ENCODE measurements at places on chromosomes 2 and 18.

DNA sequence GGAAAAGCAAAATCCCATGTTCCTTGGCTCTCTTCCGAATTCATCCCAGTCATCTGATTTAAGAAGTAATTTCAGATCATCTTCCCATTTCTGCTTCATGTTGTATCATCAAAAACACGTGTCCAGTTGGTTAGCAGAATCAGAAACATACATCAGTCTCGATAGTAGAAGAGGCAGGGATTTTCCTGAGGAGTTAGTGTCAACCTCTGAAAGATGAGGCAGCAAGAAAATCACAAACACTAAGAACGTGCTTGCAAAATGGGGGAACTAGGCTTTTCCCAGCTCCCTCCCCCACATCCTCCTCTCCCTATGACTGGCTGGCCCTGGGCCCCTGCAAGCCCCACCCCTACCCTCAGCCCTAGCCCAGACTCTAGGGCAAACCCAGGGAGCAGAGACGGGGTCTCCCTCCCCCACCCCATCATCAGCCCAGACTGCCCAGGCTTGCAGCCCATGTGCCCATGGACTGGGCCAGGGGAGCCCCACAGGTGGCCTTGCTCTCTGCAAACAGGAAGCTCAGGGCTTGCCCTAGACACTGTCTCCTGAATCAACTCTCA lies 161.0 kb upstream of the ID2 start:
- DNase-seq, result no peak

DNA sequence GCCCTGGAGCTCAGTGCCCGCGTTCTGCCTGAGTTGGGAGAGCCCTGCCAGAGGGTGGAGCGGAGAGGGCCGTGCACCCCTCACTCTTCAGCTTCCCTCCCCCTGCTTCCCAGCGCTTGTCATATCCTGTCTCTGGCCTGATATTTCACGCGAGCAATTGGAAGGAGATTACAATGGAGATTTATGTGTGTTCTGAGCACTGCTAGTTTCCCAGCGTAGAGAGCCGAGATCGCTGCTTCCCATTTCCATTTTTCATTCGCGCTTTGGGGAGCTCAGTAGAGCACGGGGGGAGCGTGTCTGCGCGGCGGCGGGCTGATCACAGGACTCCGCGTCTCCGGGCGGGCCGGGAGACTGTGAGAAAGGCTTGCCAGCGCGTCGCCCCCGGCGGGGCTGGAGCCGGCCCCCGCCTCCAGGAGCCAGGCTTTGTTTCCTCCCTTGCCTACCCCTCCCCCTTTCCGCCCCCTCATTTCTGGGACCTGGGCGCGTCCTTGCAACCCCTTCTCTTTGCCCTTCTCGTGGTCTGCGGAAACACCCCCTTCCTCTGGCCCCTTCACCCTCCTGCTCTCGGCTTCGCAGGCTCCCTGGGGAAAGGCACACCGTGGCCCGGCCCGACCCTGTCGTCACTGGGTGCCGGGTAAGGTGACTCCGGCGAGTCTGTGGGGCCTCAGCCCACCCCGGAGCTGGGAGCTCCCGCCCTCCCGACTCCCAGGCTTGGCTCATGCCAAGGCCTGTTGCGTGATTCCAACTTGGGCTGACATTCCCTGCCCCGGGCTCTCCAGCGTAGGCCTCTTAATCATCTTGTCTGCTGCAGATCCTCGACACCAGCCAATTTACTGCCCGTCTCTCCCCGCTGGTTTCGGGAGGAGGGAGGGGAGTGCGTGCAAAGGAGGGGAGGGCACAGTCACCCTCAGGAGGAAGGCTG lies 5.8 kb downstream of the DLX2 start:
- DNase-seq, result no peak

DNA sequence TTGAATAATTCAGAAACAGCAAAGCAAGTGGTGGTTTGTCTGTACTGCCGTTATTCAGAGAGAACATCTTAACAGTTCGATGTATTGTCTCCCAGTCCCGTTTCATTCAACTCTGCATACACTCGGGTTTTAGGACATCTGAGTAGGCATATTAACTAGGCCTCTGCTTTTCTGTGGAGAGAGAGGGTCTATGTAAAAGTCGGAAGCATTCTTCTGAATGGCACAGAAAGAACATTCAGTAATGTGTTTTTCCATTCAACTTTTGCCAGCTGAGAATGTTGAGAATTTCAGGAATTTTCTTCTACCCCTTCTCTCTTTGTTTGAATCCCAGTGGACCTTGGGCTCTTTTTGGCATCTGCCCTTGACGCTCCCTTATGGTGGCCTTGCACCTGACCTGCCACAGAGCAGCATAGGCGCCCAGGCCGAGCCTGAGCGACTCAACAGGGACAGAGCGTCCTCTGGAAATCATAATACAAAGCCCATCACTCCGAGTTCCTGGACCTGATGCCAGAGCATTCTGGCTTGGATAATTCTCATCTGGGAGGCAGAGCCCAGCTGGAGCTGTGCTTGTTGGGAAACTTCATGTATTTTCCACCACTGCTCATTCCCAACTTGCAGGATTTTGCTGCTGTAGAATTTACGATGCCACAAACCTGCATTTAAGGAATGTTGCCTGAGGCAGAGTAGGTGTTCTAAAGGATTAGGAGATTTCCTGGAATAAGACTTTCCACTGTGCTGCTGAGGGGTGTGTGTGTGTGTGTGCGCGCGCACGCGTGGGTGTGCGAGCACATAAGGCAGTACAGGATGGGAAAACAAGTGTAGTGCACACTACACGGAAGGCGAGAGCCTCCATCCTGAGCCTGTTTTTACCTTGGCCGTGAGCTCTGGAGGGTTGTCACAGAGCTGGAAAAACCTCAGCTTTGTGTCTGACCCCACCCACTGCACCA lies 77.2 kb upstream of the TXNDC2 start:
- DNase-seq, result no peak

DNA sequence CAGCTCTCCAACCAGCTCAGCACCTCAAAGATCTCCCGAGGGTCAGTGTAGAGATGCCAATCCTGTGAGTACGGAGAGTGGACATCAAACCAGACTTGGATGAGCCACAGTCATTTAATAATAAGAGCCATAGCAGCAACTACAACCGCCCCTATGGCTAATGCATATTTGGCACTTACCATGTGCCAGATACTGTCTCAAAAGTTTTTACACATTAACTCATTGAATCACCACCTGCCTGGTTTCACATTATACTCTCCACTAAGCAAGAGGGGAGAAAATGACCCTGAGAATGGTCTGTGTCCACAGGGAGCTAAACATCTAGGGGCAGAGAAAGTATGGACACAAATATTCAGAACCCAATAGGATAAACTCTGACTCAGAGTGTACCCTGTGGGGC lies 2.6 kb downstream of the CNPPD1 start:
- no peak for DNase-seq

GRCh38 chr2:213015387-213016165 lies 135.8 kb downstream of the IKZF2 start:
- DNase-seq, result no peak

GRCh38 chr2:220178991-220179695 lies 551.7 kb downstream of the SLC4A3 start:
- no peak for DNase-seq

DNA sequence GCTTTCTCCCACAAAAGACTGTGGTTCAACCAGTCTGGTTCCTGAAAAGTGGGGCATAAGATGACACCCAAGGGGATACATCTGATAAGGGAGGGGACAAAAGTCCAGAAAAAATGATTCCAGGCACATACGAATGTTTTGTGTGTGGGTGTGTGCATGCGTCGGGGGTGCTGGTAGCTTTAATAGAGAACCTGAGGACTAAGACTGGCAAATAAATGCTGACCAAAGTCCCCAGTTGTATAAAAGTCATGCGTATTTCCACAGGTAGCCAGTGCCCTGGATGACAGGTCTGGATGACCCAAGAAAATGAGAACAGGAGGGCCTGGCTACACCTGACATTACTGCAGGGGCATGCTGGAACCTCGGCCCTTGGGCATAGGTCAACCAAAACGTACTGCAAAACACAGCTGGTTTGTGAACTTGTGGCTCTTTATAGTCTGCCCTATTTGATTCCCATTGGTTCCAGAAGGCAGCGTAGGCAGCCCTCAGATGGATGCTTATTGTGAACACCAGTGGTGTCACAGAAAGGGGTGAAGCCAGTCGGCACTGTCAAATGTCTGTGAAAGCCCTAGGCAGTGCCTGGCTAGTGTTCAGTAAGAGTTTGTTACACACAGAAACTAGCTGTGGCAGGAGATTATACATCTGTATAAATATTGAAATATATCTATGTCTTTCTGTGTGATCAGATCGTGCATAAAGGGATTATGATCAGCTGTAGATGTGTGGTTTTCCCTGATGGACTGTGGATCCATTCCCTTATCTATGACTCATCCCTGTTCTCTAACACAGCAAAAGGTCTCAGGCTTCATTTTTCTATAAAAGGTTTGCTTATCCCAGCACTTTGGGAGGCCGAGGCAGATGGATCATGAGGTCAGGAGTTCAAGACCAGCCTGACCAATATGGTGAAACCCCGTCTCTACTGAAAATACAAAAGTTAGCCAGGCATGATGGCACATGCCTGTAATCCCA lies 58.3 kb downstream of the INSIG2 start:
- DNase-seq, result no peak

DNA sequence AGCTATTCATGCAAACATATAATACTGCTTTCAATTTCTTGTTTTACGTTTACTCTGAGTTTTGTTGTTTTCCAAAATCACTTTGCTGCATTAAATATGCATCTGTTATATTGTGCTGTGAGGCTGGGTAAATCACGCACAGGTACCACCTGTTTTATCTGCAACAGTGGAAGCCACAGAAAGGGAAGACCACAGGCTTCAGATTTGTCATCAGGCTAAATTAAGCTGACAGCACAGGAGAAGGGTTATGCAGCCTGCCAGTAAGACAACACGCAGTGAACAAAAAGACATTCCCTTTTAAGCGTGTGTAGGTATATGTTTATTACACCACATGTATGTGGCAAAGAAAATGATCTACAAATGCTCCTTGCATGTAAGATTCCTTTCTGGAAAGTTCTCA lies 38.2 kb downstream of the ZNF516 start:
- DNase-seq, result no peak

- DNase-seq, result no peak
These were observed 66.2 kb downstream of the MAIP1 start for GRCh38 chr2:200021449-200022114.

DNA sequence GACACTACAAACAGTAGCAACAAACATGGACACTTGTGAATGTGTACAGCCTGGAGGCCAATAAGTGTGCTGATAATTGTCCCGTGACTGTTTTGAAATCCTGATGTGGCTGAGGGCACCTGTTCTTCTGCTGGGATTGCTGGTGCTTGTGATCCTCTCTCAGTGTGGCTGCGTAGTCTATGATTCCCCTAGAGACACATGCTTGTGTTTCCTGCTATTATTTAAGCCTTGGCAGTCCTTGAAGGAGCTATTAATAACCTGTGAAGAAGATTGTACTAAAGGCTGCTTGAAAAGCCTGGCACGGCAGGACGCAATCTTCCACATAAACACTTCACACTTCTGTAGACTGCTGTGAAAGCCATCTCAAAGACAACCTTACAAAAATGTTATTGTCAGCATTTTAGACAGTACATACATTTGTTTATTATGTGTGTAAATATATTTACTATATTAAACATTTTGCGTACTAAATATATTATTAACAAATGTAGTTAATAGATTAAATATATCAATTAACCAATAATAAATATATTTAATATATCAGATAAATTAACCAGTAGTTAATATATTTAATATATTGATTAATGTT lies 71.4 kb downstream of the GALR1 start:
- peak; percentile 23 for DNase-seq

- DNase-seq, result no peak
These were observed 193.1 kb upstream of the ARL4C start for GRCh38 chr2:234689911-234690379.

DNA sequence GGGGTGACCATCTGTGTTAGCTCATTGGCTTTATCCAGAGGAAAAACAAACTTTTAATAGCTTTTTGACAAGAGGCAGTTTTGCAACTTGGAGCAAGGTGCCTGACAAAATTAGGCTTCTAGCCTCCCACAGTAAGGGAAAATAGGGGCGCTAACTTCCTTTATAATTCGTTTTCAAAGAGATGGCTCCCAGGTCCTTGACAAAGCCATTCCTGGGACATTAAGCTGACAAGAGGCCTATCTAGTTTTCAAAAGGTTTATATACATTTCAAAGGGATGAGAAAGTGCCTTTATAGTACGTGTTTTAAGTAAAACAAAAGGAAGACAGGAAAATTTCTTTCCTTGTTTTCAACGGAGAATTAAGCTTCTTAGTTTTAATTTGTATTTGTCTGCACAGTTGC lies 159.4 kb upstream of the GCFC2 start:
- DNase-seq, result no peak

DNA sequence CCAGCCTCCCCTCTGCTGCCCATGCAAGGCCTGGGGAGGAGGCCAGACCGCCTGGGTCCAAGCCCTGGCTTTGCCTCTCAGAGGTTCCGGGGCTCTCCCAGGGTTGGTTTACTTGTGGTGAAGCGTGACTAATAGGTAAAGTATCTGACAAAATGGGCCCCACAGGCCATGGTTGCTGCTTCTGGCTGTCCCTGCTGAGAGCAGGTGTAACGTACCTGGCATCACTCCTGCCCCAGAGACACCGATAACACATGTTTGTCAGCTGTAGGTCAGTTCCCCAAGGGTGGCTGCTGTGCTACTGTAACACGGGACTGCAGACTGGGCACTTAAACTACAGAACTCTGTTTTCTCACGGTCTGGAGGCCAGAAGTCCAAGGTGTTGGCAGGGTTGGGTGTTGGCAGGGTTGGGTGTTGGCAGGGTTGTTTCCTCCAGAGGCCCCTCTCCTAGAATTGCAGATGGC lies 34.1 kb downstream of the ODC1 start:
- no peak for DNase-seq

DNA sequence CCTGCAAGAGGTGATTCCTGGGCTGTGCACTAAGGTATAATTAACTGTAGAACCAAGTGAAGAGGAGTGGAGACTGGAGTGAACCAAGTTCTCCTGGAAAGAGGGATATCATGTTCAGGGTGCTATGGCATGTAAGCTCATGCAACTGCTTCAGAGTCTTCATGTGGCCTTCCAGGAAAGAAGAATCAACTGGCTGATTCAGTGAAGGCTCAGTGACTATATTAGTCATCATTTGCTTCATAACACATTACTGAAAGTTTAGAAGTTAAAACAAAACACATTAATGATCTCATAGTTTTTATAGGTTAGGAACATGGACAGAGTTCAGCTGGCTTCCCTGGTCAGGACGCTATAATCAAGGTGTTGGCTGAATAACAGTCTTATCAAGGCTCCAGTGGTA lies 1200.8 kb upstream of the GYPC start:
- no peak for DNase-seq

- peak; percentile 68 for DNase-seq
These were observed 41.9 kb upstream of the PTMA start for GRCh38 chr2:231666171-231667095.

DNA sequence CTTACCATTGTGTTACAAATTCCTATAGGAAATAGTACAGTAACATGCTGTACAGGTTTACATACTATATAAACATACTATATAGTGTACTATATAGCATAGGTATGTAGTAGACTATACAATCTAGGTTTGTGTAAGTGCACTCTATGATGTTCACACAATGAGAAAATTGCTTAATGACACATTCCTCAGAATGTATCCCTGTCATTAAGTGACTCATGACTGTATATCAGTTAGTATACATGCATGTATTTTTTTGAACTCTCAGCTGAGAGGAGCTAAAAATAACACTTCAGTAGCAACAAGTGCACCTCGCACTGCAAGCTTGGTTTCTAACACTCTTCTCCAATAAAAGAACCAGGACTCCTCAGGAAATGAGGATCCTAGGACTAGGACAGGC lies 19.5 kb upstream of the ASXL3 start:
- DNase-seq, result no peak

Measured in NCI-H1417 treated with DMSO at 0.1 percent for 48 hours (cell line).